Mucosa of descending colon (tissue), 3 donors: ENCODE measurements at places on chromosomes 5 and 9.
A peak's percentile ranks its signal among the peaks of the same experiment; 100 is the strongest.

DNA sequence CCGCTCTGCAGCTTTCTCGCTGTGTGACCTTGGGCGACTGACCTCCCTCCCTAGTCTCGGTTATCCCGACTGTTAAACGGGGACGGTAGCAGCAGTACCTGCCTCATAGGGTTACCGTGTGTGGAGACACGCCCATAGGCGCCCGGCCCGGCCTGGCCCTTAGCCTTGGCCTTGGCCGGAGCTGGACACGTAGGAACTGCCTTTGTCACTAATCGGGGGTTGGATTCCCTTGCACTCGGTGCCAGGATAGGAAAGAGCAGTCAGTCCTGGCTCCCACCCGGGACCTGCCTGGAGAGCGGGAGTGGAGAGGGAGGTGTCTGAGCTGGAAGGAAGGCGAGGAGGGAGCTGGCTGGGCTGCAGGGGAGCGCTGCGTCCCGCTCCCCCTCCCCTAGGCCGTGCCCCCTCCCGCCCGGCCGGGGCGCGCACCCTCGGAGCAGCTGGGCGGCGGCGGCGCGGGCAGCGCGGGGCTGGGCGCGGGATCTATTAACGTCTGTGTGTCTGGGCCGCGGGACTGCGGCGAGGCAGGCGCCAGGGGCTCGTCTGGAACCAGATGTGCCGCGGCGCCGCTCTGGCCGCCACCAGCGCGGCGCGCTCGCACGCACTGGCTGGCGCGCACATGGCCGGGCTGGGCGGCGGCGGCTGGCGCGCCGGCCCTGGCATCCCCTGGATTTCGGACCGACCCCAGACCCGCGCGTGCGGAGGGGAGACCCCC lies 31.7 kb downstream of the PRRX2 start:
- DNase-seq: no peak

DNA sequence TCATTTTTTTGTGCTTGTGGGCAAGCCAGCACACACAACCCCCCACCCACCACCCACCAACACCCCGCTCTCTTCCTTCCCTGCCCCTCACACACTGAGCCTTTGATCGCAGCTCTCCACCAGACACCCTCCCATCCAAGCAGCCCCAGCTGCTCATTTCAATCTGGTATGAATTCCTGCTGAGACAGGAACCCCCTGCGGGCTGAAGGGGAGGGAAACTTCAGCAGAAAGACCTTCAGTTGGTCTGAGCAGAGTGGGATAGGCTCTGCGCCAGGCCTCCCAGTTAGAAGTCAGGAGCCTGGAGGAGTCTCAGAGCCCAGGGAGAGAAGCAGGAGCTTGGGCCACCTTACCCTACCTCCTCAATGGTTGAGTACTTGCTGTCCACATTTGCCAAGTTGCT lies 7.2 kb downstream of the PCDHGC5 start:
- no peak for DNase-seq

GRCh38 chr9:122383992-122384461 lies 13.2 kb downstream of the PTGS1 start:
- DNase-seq: no peak

DNA sequence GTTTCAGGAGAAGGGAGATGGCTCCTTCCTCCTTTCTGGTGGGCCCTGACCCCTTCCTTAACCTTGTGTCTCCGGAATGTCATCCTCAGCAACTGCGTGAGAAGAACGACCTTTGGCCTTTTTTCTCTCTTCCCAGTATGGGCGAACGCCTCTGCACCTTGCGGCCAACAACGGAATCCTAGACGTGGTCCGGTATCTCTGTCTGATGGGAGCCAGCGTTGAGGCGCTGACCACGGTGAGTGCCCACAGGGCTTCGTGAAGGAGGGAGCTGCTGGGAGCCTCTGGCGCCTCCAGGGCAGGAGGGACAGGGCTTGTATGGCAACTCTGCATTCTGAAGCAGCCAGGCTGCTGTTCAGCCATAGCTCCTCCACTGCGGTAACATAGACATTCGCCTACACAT lies 68.0 kb upstream of the CTSL start:
- DNase-seq: no peak

- DNase-seq: no peak
These were observed 131.3 kb downstream of the DOCK2 start for GRCh38 chr5:169768416-169768815.

DNA sequence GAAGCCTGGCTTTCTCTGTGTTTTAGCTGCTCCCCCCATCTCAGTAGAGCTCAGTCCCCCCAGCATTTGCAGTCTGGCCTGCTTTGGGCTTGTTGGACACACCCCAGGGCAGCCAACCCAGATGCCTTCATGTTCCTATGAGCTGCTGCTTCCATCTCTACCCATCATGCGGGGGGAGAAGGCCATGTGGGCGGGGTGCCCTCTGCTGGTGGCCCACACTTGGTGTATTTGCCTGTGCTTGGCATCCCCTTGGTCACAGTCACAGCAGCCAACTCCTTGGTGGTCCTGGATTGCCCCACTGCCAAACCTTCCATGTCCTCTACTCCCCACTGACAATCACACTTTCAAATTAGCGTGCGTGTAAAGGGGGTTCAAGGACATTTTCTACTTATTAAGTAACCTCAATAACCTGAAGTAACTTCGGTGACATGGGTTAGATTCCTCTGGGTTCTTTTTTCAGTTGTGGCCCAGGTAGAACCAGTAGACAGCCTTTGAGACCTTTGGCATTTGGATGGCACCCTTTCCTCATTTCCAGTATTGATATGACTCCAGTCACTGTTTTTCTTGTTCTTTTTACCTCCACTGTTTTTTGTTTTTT lies 42.8 kb downstream of the SNX30 start:
- DNase-seq: peak; percentile 87

GRCh38 chr9:23717505-23717904 lies 108.5 kb downstream of the ELAVL2 start:
- no peak for DNase-seq

GRCh38 chr5:86862093-86862492 lies 244.4 kb downstream of the COX7C start:
- no peak for DNase-seq

DNA sequence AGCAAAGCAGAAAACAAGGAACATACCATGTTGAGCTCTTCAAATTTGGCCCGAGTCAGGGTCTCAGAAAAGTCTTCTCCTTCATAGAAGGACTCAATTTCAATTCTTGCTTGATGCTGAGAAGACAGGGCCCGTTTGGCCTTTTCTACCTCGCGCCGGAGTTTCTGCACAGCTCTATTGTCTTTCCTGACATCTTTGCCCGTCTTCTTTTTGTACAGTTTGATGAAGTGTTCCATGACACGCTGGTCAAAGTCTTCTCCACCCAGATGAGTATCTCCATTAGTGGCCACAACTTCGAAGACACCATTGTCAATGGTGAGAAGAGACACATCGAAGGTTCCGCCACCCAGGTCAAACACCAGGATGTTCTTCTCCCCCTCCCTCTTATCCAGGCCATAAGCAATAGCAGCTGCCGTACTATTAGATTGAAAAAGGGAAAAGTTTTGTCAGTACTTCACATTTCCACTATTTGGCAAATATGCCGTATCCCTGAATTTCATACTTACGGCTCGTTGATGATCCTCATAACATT lies 2.2 kb downstream of the HSPA5 start:
- DNase-seq: no peak

GRCh38 chr9:95725045-95725444 lies 150.4 kb upstream of the ERCC6L2 start:
- no peak for DNase-seq
